Cardiac muscle cell (in vitro differentiated cells and primary cell): ENCODE measurements at places on chromosomes 11 and 22.

GRCh38 chr22:23500508-23501260 is 79.4 kb downstream of the IGLL1 start:
- DNase-seq, result peak; percentile 27

- no peak for DNase-seq
These were observed 72.6 kb upstream of the GRAMD1B start for GRCh38 chr11:123357353-123357989.

DNA sequence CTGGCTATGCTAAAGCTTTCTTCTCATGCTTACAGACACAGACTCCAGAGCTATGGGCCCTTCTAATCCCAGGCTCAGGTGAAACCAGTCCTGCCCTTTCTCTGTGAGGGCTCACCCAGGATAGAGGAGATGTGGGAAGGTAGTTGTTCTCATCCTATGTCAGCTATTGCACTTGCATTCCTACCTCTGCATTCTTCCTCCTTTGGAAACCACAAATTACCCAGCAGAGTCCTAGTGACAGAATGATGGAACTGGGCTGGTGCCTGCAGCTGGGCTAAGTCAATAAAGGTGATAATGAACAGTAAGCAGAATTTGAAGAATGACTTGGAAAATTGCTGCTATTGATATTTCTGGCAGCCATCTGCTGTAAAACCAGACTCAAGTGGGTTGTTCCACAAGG is 560.0 kb downstream of the TMEM135 start:
- no peak for DNase-seq

DNA sequence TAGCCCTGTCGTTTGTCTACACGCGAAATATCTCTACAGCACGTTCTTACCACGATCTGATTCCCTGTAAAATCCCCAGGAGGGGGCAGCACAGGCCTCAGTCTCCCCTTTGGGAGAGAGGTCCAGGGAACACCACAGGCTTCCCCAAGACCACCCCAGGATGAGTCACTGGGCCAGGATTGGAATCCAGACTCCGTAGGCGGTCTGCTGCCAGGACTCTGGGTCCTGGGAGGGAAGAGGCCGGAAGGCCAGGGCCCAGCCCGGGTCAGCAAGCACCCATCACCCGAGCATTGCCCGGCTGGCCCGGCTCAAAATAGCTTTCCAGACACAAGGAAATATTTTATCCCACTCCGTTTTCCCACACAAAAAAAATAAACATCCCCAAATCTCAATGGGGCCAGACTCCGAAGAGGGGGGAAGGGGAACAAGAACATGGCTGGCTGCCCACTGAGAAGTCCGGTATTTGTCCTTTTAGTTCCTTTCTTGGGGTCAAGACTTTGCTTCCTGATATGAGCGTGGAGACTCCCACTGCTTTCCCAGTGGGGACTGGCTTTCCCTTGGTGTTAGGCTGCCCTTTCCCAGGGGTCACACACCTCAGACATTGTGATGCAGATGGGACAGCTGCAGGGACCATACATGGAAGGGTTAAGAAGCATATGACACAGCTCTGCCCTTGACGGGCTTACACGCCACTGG is 91.3 kb downstream of the LRRC32 start:
- DNase-seq, result no peak

DNA sequence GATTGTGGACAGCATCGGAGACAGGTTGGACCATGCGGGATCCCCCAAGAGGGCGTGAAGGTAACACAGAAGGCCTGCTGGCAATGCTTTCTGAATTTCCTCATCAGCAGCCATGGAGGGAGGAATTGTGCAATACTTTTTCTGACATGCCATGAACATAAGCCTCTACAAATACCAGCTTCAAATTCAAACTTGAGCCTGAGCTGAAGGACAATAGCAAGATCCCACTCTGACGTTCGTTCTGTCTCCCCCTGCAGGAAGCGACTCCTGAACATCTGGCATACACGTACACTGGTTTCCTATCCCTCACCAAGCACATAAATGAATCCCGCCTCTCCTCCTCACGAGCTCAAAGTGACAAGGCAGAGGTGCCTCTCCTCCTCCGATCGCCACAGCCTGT is 312.2 kb downstream of the BRD1 start:
- DNase-seq, result no peak

DNA sequence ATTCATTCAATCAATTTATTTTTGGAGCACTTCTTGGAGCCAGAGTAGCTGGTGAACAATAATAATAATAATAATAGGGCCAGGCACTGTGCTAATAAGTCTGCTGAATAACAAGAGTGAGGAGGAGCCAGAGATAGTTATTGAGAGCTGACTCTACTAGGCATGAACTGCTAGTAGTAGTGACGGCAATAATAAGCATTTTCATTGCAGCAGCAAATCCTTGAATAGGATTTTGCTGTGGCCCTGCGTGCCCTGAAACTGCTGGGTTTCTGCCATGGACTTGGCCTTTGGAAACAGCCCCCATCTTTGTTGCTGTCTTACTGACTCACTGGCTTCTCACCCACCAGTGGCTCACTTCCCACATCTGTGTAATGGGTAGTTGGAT is 545.9 kb downstream of the MIAT start:
- no peak for DNase-seq

- DNase-seq, result no peak
These were observed 10.2 kb downstream of the PACS1 start for GRCh38 chr11:66080055-66080817.

- no peak for DNase-seq
These were observed 503.8 kb downstream of the BRD1 start for GRCh38 chr22:49323751-49324415.

GRCh38 chr11:73346186-73346935 is 29.8 kb upstream of the RELT start:
- DNase-seq, result no peak

DNA sequence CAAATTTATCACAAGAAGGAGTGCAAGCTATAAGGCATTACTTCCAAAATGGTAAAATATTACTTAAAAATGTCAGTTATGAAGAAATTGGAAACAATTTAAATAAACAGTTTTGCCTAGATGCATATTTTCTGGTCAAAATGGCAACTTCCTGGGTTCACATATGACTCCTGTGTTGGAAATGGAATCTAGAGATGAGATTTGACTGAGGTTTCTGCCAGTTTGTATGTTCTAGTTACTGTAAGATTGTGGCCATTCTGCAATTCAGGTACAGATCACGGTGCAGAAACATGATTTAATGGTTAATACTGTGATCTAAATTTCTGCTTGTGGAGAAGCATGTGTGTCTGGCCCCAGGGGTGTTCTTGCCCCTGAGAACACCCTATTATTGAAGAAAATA is 3.4 kb upstream of the OR4C6 start:
- DNase-seq, result no peak

- no peak for DNase-seq
These were observed 40.2 kb upstream of the CELSR1 start for GRCh38 chr22:46577368-46578249.
